GM12865 (cell line): ENCODE measurements at places on chromosomes 6 and 20.

DNA sequence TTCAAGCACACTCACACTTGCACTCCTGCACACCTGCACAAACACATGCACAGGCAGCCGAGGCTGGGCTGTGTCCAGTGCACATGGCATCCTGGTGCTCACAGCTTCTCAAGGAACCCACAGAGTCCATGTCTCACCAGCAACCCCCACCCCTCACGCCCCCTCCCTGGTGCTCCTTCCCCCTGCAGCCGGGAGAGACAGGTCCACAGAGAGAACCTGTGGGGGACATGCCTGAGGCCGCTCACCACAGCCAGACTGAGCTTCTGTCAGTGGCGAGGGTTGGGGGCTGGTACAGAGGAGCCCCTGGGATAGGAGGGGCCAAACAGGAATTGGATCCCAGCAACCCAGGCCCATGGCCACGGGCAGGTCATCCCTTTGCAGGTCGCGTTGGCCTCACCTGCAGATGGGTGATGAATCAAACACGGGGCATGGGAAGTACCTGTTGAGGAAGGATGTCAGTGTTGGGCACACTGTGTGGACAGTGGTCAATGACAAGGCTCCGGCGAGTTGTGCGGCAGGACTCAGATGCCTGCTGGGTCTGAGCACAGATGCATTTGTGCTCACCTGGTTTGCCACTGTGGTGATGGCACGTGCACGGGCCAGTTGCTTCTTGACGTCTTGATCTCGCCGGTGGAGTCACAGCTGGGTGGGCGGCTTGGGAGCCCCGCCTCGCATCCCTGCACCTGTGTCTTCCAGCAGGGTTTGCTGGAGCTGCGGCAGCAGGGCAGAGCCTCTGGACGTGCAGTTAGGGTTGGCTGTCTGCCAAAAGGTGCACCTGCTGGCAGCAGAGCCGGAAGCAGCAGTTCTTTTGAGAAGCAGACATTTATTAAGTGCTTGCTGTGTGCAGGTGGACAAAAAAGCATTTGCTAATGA, 113.0 kb downstream of the ERMARD start:
- peak; percentile 11 for DNase-seq

GRCh38 chr6:20319520-20320357, 81.9 kb upstream of the E2F3 start:
- DNase-seq = peak; percentile 97

DNA sequence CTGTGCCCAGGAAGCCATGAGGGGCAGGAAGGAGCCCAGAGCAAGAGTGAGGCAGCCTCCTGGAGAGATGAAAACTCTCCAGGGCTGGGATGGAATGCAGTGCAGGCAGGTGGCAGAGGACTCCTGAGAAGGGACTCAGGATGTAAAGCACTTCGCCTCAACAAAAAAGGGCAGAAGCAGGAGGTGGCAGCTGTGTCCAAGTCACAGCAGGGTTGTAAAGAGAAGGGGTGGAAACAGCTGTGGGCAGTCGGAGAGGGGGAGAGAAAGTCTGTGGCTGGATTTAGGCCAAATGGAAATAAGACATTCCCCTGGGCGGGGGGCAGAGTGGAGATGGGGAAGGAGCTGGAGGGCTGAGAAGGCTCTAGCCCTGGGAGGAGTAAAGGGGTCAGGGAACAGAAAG, 34.9 kb downstream of the CYP21A2 start:
- DNase-seq = no peak

DNA sequence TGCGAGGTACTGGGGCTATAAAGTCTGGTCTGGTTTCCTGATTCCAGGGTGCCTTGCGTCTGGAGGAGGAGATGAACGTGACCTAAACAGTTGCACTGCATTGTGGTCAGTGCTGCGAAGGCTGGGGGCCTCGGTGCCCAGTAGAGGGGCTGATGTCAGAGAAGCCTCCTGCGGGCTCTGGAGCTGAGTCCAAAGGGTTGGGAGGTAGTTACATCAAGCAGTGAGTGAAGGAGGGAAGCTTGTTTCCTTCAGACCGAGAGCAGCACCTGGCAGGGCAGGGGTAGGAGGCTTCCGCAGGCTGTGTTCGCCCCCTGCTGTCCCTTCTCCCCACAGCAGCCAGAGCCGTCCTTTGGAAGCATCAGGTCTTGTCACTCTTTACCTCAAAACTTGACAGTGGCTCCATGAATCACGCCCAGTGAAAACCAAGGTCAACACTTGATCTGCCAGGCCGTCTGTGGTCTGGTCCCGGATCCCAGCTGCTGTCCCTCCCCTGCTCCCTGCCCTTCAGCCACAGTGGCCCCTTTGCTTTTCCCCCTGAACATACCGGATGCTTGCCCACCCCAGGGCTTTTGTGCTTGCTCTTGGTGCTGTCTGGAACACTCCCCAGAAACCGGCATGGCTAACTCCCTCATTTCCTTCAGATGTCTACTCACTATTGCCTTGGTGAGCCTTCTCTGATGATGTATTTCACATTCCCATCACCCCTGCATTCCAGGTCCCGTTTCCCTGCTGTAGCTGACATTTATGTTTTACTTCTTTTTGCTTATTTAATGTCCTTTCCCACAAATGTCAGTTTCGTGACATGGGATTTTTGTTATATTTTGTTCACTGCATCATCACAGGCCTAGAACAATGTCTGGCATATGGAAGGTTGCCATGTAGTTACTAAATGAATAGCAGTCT, 7.0 kb downstream of the DYNLRB1 start:
- peak; percentile 80 for DNase-seq

DNA sequence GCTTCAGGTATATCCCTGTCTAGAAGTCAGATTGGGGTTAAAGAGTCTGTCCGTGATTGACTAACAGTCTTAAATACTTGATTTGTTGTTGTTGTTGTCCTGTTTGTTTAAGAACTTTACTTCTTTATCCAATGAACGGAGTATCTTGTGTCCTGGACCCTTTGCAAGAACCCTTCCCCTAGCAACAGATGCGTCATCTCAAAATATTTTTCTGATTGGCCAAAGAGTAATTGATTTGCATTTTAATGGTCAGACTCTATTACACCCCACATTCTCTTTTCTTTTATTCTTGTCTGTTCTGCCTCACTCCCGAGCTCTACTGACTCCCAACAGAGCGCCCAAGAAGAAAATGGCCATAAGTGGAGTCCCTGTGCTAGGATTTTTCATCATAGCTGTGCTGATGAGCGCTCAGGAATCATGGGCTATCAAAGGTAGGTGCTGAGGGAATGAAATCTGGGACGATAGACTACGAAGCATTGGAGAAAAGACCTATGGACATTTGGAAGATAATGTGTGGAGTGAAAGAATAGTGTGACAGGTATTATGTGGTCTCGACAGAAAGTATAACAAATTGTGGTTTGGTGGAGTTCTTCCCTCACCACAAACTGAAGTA, at the start of gene HLA-DRA:
Gene HLA-DRA (plus strand): TSS at position 286 of the 613 bp plus-strand sequence. CDS start 64 bp downstream, at position 350.
- peak; percentile 94 for DNase-seq

DNA sequence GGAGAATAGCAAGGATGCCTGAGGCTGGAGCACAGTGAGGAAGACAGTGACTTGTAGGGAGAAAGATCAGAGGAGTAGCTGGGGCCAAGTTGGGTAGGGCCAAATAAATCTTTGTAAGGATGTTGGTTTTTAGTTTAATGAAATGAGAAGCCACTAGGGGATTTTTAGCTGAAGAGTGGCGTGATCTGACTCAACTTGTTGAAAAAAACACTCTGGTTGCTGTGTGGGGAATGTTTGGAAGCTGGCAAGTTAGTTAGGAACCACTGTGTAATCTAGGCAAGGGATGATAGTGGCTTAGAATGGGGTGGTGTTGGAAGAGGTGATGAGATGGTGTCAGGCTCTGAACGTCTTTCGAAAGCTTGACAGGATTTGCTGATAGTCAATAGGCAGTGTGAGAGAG, 176.1 kb upstream of the HDDC2 start:
- DNase-seq = no peak

- no peak for DNase-seq
These were observed 484.8 kb upstream of the JAG1 start for GRCh38 chr20:11158589-11158988.

DNA sequence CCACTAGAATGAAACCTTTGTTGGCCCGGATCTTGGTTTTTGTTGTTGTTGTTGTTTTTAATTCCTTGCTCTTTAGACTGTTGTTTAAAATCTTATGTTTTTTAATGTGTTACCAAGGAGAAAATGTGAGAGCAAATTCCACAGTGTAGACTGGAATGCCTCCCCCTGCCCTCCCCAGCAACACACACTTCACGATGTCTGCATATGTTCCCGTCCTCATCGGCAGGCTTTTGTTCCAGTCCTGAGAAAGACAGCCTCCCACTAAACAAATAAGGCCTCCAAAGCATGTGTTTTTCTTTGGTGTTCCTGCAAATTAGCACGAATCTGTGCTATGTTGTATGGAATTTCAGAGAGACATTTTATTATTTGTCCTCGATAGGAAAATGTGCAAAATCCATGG, 263.3 kb upstream of the QKI start:
- no peak for DNase-seq

DNA sequence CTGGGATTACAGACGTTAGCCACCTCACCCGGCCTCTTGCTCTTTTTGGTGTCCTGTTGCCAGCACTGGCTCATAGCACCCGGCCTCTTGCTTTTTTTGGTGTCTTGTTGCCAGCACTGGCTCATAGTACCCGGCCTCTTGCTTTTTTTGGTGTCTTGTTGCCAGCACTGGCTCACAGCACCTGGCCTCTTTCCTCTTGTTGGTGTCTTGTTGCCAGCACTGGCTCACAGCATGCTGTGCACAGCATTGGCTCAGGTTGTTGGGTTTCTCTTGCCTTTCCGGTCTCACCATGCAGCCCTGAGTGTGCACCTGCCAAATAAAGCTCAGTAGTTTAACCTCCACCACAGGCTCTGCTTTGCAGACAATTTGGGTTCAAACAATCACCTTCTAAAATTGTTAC, 208.2 kb downstream of the THBS2 start:
- DNase-seq = peak; percentile 18

- no peak for DNase-seq
These were observed 11.8 kb upstream of the STXBP5 start for GRCh38 chr6:147192278-147192911.

- no peak for DNase-seq
These were observed 193.2 kb downstream of the SLC16A10 start for GRCh38 chr6:111280445-111280955.

DNA sequence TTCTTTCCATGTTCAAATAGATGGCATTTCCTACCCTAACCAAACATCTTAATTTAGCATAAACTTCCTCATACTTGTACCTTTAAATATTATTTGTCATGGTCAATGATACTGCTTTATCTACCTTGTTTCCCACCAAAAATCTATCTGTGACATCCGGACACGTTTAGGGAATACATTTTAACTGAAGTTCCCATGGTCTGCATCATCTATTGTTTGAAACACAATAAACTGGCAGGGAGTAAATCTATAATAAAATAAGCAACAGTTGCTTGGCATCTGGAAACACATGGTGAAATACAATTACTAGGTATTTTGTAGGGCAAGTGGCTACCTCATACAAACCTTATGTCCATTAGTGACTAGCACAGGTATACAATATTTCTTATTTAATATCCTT, 289.1 kb downstream of the GJA1 start:
- no peak for DNase-seq
